ENCODE measurements at places on chromosomes 13 and 19.

DNA sequence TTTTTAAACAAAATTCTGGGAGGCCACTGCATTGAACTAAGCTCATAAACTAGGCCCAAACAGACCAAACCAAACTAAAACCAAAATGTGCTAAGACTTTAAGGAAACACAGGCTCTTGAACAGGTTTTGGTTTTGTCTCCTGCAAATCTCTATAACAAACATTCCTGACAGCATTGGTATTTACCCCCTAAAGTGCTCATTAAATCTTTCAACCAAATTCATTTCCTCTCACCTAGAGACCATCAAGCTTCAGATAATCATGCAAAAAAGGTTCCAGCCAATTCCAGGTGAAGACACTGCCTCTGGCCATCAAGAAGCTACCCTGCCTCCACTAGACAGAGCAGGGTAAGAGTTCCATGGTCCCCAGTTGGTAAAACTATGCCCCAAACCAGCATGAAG, 951.2 kb upstream of the MIR17HG start:
- DNase-seq = no peak

DNA sequence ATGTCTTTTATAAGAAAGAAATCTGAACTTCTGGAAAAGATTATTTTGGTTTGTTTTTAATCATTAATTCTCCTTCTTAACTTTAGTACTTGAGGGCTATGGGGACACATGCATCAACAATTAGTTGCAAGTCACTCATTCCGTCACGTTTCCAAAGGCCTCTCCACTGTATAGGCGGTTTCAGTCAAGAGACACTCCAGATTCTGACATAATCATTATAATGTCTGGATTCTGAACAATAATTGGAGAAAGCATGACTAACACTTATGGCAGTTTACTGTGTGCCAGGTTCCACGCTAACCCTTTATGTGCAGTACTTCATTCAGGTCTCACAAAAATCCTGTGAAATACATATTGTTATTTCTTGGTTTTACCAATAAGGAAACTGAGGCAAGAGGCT, 71.9 kb downstream of the TNFRSF19 start:
- no peak for DNase-seq

DNA sequence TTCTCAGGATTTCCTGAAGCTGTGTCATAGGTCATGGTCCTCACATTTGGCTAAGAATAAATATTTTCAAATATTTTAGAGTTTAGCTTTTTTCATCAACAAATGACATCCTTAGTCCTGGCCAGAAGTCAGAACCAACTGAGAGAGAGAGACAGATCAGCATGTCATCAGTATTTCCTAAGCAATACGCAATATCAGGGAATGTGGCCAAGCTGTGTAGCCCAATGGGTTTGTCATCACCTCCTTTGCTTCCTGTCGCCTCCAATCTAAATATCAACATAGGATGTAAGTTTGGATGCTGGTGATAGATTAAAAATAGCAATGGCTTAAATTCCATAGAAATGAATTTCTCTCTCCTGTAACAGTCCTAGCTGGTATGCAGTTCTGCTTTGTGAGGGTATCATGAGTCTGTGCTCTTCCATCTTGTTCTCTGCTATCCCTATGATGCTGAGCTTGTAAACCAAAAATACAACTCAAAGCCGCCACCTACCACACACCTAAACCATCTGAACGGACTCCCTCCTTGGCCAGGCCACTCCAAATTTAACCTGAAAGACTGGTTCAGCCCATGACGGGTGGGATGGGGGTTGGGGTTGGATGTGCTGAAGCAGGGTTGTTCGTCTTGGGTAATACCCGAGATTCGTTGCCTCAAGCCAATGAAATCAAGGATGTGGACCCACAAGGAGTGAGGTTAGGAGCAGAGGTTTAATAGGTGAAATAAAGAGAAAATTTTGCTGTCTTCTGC, 10.0 kb upstream of the IGSF23 start:
- DNase-seq = no peak

DNA sequence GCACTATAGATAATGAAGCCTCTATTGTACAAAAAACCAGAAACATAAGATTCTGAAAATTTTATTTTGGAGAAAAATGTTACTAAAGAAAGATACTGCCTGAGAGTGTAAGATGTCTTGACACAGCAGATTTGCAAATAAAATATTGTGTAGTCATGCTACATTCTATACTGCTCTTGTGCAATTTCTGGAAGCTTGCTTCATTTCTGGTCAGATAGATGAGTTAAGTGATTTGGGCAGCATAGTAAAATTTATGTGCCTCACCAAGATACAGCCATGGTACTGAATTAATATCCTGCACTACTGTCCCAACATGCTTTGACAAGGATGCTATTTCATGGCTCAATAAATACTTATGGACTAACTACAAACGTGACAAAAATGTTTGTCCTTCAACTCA, 55.1 kb upstream of the STARD13 start:
- no peak for DNase-seq

DNA sequence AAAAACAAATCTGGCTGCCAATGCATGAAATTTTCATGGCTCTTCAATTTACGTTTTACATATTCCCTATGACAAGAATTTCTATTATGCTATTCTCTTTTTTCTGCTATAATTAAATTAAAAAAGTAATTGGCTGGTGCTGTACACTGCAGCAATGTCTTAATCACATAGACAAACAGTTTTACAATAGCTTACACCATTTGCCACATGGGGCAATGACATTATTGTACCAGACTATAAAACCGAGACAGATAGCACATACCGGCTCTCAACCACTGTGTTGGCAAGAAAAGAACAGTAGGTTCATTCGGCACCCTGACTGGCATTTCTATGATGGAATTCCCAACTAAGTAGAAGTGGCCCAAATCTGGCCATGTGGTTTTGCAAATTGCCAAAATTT, 67.7 kb downstream of the DACH1 start:
- no peak for DNase-seq

DNA sequence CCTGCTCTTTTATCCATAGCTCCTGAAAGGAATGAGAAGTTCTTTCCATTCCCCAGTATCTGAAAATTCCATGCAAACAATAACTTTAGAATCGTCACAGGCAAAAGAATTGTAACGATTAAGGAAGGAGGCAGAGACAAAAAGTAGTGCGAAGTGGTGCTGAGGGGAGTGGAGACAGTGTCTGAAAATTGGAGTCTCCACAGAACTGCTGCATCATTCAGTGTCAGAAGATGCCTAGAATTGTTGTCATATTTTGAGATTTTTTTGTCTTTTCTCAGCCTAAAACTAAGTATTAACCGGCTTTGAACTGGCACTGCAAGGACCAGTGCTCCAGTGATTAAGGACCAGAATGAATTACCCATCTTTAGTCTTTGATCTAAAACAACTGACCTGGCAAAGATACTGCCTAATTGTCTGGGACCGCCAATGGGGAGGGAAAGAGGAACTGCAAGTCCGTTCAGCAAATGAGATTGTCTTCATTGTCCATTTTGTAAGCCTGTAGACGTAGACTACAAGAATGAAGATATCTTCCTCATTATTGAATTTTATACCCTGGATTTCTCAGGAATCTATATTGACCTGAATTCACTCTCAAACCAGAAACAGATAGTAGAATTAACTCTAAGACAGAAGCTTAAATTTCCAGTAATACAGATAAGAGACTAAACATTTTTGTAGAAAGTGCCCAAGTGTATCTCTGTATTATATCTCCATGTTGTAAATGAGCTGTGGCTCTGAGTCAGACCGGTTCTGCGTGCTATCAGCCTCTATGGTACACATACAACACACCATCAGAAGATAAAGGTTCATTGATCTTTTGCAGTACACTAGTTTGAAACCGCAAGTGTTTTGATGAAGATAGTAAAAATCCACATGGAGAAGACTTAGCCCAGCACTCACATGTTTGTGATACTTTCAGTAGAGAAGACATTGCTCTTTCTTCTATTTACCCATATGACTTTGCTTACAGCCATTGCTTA, 293.2 kb downstream of the EFNB2 start:
- no peak for DNase-seq

GRCh38 chr13:76738616-76739015, 147.6 kb downstream of the KCTD12 start:
- no peak for DNase-seq

All from ovary (tissue), 10 donors.